ENCODE measurements at places on chromosomes 16 and 17. TPM values are rescaled to one million over a fixed set of nuclear protein-coding genes. Genes with fewer than 3 reads are reported as not detected.

- peaks cover 74% of the 10 kb centered on the region for H3K4me1 ChIP-seq
- no peak overlapping the region for H3K27ac ChIP-seq
- no peak for DNase-seq
- H3K4me3 ChIP-seq, result no peak overlapping the region
Observed at GRCh38 chr17:57559634-57560318, 185.3 kb downstream of the CCDC182 start.

Gene BAIAP3
- 0.52 TPM for total RNA-seq

DNA sequence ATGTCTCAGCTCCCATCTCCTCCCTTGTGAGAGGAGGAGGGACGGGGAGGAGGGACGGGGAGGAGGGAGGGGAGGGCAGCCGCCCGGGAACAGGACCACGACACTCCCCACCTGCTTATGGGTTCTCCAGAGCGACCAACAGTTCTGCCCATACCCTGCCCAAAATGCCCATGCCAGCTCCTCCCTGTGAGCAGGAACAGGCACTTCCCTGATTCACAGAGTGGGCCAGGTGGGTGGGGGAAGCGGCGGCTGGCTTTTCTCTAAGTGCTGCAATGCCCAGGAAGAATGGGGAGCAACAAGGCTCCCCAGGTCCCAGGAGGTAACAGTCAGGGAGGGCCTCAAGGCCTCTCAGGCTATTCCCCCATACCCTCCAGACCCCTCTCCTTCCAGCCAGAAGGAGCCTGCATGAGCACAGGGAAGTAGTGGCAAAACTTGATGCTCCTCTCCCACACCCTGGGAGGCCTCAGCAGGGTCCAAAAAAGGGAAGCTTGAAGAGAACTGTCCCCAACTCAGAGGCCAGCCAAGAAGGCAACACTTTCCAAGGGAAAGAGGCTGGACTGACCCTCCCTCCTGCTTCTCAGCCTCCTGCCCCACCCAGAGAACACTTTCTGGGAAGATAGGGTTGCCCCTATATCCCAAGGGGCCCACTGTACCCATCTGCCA is 53.8 kb downstream of the MYO18A start:
- DNase-seq, result no peak
- no peaks in the 10 kb centered on the region for H3K27me3 ChIP-seq
- H3K36me3 ChIP-seq, result peaks cover 49% of the 10 kb centered on the region
- H3K4me1 ChIP-seq, result peaks cover 11% of the 10 kb centered on the region
- no peak overlapping the region for H3K4me3 ChIP-seq
- H3K27ac ChIP-seq, result no peak overlapping the region

Gene TNFRSF13B
- 0.14 TPM for total RNA-seq

DNA sequence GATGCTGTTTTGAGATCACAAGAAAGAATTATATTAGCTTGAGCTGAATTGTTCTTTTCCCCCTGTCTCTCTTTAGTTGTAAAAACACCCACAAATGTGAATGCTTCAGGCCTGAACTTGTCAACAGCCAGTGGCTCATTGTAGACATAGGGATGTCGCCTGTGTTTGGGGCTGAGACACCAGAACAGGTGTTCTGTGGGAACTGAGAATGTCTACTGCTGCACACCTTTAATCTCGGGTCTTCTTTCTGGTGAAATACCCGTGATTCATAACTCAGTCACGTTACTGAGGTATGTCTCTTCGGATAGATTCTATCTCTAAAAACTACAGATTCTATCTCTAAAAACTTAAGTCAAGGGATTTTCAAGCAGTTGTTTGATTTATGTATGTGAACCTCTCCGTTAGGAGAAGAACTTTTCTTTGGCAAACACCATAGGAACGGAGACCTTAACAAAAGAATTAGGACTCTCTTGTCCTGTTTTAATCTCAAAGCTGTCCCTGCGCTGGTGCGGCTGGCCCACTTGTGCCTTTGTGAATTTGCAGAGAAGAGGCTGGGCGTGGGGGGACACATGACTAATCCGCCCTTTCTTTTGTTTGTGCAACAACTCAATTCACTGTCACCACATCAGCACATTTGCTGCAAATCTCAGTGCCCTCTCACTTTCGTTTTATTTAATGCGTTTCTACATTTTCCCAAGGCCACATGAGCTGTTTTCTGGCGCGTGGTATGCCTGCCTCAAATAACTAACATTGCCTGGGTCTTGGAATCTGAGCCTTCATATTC is 643.0 kb downstream of the MAF start:
- H3K27me3 ChIP-seq, result no peaks in the 10 kb centered on the region
- H3K4me3 ChIP-seq, result no peak overlapping the region
- no peaks in the 10 kb centered on the region for H3K4me1 ChIP-seq
- no peak overlapping the region for H3K27ac ChIP-seq

Gene TMEM114
- total RNA-seq, result 0.14 TPM

DNA sequence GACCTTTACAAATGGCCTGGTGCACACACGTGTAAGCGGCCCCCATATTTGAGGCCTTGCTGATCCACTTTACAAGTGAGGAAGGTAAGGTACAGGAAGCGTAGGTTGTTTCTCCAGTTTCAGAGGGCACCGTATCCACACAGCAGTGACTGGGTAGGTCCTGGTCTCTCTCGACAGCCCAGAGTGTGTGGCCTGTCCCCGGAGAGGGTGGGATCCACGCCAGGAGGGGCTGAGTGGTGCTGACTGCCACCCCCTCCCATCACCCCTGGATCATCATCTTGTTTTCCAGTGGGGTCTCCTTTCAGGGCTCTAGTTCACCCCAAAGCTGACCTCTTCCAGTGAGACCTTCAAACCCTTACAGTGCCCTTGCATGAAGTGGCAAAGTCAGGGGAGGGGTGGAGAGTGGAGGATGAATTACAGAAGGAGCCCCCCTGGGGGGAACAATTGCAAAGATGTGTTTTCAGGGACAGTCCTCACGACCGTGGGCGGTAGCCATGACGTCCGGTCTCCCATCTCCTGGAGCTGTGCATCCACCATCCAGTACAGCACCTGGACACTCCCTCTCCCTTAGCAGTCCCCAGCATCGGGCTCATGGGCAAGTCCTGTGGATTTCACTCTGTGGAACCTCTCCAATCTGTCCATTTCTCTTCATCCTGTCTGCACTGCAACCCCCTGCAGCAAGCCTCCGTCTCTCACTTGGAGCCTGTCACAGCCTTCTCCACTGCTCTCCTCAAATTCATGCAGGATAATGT is 4.5 kb upstream of the BANP start:
- H3K4me3 ChIP-seq, result no peak overlapping the region
- no peak for DNase-seq
- no peaks in the 10 kb centered on the region for H3K36me3 ChIP-seq
- H3K27ac ChIP-seq, result no peak overlapping the region

- no peak for DNase-seq
- no peak overlapping the region for H3K4me3 ChIP-seq
- no peak overlapping the region for H3K27ac ChIP-seq
Observed at GRCh38 chr16:54288030-54288834, 1.6 kb upstream of the IRX3 start.

DNA sequence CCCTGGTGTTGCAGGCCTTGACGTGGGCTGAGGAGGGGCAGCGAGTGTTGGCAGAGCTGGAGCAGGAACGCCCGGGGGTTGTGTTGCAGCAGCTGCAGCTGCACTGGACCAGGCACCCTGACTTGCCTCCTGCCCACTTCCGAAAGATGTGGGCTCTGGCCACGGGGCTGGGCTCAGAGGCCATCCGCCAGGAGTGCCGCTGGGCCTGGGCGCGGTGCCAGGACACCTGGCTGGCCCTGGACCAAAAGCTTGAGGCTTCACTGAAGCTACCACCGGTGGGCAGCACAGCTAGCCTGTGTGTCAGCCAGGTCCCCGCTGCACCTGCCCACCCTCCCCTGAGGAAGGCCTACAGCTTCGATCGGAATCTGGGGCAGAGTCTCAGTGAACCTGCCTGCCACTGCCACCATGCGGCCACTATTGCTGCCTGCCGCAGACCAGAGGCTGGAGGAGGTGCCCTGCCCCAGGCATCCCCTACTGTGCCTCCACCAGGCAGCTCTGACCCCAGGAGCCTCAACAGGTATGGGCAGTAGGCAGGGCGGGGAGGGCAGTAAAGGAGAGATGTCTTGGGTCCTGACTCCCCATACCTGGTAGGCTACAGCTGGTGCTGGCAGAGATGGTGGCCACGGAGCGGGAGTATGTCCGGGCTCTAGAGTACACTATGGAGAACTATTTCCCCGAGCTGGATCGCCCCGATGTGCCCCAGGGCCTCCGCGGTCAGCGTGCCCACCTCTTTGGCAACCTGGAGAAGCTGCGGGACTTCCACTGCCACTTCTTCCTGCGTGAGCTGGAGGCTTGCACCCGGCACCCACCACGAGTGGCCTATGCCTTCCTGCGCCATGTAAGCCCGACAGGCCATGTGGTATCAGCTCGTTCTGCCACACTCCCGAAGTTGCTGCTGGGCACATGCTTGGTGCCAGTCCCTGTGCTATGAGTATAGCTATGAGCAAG is 5.6 kb downstream of the PLEKHG4 start:
- no peak for DNase-seq
- peaks cover 5% of the 10 kb centered on the region for H3K4me1 ChIP-seq
- no peaks in the 10 kb centered on the region for H3K36me3 ChIP-seq
- H3K27me3 ChIP-seq, result no peaks in the 10 kb centered on the region
- no peak overlapping the region for H3K4me3 ChIP-seq

Gene ANKS3
- total RNA-seq, result 9.8 TPM

DNA sequence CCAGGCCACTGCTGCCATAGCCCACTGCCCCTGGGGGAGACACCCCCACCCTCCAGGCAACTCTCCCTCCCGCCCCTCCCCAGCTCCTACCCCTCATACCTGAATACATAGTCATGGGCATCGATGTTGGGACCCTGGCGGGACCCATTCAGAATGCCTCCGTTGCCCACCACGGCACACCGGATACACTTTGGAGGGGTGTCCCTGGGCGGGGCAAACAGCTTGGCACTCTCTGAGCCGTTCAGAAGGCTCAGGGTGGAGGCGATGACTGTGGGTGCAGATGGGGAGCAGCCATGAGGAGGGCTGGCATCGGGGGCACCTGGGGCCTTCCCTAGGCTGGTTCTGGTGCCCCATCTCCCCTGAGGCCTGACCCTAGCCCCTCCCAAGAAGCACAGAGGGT is 12.6 kb downstream of the ST6GALNAC2 start:
- H3K27ac ChIP-seq, result no peak overlapping the region
- H3K36me3 ChIP-seq, result peaks cover 4% of the 10 kb centered on the region
- H3K27me3 ChIP-seq, result peaks cover 7% of the 10 kb centered on the region
- H3K4me1 ChIP-seq, result peaks cover 4% of the 10 kb centered on the region

- H3K4me1 ChIP-seq, result no peaks in the 10 kb centered on the region
- H3K27ac ChIP-seq, result no peak overlapping the region
- no peaks in the 10 kb centered on the region for H3K27me3 ChIP-seq
- no peak overlapping the region for H3K4me3 ChIP-seq
Observed at GRCh38 chr16:64933885-64934284, 188.0 kb downstream of the CDH11 start.

Gene MYCBPAP
- total RNA-seq, result 1.2 TPM

Gene CBFA2T3
- total RNA-seq, result 11.2 TPM

- H3K27ac ChIP-seq, result no peak overlapping the region
- H3K27me3 ChIP-seq, result peaks cover 2% of the 10 kb centered on the region
- H3K36me3 ChIP-seq, result no peaks in the 10 kb centered on the region
Observed at GRCh38 chr16:77234611-77235010, 35.4 kb downstream of the SYCE1L start.

- H3K4me3 ChIP-seq, result no peak overlapping the region
- no peaks in the 10 kb centered on the region for H3K27me3 ChIP-seq
- peaks cover 23% of the 10 kb centered on the region for H3K4me1 ChIP-seq
- DNase-seq, result no peak
Observed at GRCh38 chr17:78665952-78666920, 89.0 kb upstream of the DNAH17 start.

Gene C17orf78
- not detected for total RNA-seq

- no peaks in the 10 kb centered on the region for H3K27me3 ChIP-seq
- no peak overlapping the region for H3K4me3 ChIP-seq
- DNase-seq, result no peak
- no peaks in the 10 kb centered on the region for H3K36me3 ChIP-seq
Observed at GRCh38 chr17:80173916-80174315, 4.1 kb downstream of the CARD14 start.
